ENCODE measurements at places on chromosomes 12 and 14.

DNA sequence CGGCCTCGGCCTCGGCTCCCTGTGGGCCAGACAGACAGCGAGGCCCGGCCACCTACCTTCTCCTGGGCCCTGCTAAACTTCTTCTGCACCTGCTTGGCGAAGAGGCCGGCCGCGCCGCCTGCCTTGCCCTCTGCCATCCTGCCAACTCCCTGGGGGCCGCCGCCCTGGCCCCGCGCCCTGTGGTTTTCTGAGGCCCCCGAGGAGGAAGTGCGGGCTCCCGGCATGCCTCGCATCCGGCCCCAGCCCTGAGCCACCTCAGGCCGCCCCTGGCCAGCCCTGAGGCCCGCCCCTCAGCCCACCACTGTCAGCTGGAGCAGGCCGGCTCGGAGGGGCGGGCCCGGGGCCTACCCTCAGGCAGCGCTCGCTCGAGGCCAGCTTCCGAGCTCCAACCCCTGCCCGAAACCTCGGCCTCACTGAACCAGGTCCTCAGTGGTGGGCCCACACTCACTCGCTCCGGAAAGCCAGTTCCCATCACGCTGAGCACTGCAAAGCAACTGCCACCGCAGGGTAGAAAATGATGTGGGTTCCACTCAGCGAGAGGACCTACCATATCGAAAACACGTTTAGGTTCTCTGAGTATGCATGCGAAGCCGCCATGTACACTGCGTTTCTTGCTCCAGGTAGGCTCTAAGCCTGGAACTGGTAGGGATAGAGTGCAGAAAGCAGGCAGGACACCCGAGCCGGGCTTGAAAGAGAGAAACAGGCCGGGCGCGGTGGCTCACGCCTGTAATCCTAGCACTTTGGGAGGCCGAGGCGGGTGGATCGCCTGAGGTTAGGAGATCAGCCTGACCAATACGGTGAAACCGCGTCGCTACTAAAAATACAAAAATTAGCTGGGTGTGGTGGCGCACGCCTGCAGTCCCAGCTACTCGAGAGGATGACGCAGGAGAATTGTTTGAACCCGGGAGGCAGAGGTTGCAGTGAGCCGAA is at the start of gene BIN2:
Gene BIN2, minus strand, starts transcription at position 209 of the 930 bp plus-strand sequence. Its CDS starts 72 bp downstream, at position 137.
- DNase-seq, result peak; percentile 60

GRCh38 chr14:76390621-76391020 is 14.7 kb downstream of the ESRRB start:
- no peak for DNase-seq

DNA sequence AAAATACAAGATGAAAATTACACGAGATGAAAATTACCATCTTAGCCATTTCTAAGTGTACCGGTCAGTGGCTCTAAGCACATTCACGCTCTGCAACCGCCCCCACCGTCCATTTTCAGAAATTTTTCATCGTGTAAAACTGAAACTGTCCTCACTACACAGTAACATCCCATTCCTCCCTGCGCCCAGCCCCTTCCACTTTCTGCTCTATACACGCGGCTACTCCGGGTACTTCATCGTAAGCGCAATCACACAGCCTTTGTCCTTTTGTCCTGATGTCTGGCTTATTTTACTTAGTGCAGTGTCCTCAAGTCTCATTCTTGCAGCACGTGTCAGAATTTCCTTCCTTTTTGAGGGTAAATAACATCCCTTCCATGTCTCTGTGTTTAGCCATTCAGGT is 3.6 kb upstream of the GPR132 start:
- no peak for DNase-seq

GRCh38 chr12:118526255-118527095 is 150.1 kb downstream of the SUDS3 start:
- DNase-seq, result no peak

DNA sequence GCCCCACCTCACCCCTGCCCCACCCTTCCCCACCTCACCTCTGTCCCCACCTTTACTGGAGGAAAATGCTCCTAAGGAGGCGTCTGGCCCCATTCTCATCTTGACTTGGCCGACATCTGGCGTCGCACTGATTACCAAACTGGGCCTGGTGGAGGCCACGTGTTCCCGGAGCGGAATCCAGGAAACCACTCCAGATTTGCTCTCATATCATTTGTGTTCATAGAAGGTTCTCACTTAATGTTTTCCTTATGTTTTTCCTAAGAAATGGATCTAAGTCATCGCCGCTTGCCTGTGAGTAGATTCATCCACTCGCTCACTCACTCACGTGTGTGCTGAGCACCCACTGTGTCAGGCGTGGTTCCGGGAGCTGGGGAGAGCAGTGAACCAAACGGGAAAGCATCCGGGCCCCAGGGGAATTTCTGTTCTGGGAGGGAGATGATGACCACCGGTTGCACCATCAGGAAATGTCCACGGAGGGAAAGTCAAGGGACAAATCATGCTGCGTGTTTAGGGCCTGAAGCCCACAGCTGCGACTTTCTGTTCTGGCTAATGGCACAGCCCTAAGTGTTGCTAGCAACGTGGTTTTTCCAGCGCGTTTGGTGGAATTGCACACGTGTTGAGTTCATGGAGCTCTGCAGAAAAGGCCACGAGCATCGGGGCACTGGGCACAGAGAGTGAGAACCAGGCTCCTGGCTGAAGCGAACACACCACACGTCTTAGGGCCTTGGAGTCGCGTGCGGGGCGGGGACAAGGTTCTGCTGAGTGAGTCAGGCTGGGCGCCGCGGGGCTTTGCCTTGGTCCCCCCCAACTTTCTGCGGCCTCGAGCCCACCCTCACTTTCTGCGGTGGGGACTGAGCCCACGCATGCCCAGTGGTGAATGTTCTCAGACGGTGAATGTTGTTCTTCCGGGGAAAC is 57.7 kb downstream of the ADGRD1 start:
- no peak for DNase-seq

DNA sequence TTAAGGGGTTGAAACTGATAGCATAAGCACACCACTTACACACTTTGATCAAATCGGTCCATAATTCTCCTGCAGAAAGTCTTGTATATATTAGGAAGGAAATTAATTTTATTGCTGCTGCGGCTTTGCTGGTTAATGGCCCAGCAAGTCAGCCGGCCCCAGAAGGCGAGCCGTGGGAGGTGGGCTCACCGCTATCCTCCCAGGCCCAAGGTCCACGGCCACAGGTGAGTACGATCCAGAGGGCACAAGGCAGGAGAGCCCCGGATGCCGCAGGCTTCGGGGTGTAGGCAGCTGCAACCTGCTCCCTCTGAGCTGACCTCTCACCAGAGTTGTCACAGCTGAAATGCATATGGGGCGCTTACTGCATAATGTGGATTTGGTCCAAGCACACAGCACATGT is 165.7 kb downstream of the TBX5 start:
- DNase-seq, result no peak

DNA sequence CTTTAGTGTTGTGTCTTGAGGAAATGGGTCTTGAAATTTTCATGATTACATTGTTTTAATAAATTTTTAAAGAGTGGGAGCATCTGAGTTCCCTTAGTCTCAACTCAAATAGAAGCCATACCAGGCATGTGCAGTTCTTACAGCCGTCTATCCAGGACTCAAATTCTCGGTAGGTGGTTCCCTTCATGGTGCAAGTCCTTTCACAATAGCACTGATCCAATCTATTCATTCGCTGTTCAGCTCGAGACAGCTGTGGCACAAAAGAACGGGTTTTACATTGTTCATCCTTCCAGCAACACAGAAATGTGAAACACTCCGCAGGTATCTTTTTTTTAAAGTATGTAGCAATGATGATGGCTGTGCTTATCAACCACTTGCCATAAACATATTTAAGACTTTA is 100.2 kb downstream of the NELL2 start:
- DNase-seq, result no peak

- DNase-seq, result no peak
These were observed 67.7 kb downstream of the GXYLT1 start for GRCh38 chr12:42076976-42077375.

GRCh38 chr12:115074617-115075016 is 390.6 kb upstream of the TBX3 start:
- DNase-seq, result no peak

DNA sequence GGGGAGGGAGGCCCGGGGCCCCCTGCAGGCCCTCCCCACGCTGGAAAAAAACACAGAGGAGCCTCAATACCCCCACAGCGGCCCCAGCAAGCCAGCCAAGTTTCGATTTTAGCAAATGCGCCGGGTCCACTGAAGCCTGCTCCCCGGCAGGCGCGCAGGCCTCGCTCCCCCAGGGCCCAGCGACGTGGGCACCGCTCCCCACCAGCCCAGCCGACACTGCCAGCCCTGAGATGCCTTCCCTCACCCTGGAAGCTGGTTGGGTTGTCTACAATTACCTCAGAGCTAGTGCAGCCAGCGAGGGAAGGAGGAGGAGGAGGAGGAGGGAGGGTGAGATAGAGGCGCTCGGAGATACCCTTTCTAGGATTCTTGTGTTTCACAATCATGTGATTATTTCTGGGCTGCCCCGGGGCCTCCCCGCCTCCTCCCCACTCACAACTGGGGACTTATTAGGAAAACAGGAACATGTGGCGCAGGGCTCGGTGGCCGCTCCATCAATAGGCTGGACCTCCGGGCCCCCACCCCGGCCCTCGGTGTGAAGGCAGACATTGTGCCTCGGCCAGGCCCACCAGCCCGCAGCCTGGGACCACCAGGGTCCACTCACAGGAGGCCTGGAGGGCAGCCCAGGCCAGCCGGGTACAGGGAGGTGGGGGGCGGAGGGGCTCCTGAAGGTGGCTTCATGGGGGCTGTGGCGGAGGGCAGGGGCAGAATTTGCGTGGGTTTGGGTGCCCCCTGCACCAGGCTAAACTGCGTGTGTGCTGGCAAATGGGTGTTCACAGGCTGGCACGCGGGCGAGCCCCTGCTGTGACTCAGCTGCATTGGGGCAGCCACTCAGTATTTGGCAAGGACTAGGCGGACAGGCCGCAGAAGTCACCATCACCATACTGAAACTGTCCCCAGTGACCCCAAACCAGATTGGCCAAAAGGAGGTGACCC is 109.9 kb downstream of the NCOR2 start:
- peak; percentile 36 for DNase-seq

GRCh38 chr12:47038270-47038748 is 41.1 kb upstream of the PCED1B start:
- DNase-seq, result no peak

- no peak for DNase-seq
These were observed 424.0 kb upstream of the GARIN6 start for GRCh38 chr12:99223579-99223978.

DNA sequence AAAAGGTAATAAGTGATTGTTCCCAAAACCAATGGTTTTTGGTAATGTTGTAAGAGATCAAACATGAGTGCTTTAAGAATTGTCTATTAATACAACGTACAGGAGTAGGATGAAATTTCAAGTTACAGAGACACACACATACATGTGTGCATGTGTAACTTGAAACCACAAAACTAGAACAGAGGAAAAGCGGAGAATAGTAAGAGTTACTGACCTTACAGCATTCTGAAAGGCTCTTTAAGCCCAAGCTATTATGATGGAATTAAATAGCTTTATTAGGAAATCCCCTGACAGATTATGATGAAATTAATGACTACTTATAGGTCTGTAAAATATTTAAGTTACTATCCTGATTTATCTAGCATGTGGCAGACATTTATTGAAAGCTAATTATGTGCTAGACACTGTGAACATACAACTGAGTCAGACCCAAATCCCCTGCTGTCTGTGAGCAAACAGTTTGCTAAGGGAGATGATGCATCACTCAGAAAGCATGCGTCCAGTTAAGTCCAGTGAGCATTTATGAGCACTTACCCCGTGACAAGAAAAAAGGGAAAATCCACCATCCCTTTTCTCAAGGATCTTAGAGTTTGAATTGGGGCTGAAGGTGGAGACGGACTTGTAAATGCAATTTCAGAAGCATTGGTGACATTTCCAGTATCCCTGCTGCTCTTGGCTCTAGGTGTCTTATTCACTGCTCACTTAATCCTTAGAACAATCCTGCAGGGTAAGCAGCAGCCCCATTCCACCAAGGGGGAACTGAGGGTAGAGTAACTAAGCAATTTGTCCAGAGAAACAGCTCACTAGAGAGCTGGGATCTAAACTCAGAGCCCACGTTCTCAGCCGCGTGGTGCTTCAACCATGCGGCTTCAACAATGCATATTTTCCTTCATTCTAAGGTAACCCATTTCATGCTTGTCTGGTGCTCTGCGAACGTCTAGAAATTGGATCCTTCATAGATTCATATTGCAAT is 117.4 kb downstream of the EML1 start:
- no peak for DNase-seq

- DNase-seq, result no peak
These were observed 5.4 kb downstream of the PSMD9 start for GRCh38 chr12:121893961-121894460.

GRCh38 chr12:106446419-106447092 is 89.0 kb downstream of the POLR3B start:
- no peak for DNase-seq

DNA sequence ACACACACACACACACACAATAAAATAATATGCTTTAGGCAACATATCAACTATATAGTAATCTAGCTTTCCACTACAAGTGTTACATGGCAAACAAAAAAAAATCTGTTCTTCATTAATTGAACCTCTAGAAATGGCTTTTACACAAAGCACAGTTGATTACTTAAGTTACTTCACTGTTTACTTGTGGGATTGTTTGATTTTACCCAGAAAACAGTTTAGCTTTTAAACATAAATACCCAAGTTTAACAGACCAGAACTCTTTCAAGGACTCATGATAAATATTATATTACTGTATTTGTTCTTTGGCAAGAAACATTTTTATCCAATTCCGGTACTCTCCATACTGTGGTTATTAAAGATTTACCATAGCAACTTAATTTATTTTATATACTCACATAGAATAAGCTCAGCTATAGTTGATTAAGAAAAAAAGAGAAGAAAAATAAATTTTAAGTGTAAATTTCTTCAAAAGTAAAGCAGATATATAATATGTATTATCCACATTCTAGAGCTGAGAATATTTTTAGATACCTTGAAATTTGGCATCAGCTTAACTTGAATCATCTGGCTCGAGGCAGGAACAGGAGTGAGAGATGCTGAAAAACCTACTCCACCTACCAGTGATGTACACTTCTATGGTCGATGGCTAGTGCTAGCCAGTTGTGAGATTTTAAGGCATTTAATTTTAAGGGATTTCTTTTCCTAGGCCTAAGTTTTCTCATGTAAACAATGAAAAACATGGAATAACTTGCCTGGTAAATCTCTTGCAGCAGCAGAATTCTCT is 126.0 kb downstream of the BTG1 start:
- DNase-seq, result no peak

DNA sequence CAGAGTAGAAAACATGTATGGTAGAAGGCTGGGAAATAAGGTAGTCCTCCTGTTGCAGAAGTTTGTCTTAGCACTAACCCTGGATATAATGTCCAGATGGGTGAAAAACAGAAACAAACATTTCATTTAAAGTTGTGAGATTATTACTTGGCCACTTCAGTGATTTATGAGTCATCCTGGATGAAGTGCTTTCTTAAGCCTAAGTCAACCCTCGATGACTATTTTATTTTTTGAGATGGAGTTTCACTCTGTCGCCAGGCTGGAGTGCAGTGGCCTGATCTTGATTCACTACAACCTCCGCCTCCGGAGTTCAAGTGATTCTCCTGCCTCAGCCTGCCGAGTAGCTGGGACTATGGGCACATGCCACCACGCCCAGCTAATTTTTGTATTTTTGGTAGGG is 10.2 kb downstream of the DLST start:
- DNase-seq, result no peak

- no peak for DNase-seq
These were observed 4.8 kb downstream of the EPYC start for GRCh38 chr12:90999966-91000365.
